Stimulated activated CD4-positive, alpha-beta T cell treated with anti-CD3 and anti-CD28 coated beads, Interleukin-2, amount 100 ng/mL, for 4 hours (primary cell): ENCODE measurements at places on chromosomes 2 and 18.
A peak's percentile ranks its signal among the peaks of the same experiment; 100 is the strongest.

DNA sequence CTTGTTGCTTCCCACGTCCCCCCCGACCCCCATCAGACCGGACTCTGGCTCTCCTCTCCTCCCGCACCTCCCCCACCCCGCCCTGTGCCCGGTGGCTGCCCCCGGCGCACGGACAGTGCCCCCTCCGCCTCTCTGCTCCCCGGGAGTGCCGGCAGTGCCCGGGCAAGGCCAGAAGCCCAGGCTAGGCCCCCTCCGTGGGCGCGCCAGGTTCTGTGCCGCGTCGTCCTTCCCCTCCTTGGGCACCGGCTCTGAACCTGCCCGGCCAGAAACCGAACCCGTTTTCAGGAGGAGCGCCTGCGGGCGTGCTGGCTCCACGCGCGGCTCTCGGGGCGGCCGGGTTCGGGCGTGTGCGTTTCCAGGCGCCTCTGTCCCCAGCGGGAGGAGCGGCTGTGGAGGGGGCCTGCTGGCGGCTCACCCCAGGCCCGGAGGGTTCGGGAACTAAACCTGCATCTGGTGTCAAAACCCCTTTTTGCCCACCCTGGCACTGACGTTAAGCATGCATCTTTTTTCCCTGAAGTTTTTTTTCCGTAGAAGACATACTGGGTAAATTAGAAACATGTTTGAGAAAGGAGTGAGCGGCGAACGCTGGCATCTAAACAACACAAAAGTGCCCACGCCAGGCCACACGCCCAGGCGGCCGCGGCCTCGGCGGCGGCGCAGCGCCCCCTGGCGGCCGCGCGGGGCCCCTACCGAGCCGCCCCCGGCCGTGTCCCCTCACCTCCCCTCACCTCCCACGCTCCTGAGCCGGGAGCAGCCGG is 123.9 kb upstream of the SLC1A4 start:
- peak; percentile 42 for DNase-seq

DNA sequence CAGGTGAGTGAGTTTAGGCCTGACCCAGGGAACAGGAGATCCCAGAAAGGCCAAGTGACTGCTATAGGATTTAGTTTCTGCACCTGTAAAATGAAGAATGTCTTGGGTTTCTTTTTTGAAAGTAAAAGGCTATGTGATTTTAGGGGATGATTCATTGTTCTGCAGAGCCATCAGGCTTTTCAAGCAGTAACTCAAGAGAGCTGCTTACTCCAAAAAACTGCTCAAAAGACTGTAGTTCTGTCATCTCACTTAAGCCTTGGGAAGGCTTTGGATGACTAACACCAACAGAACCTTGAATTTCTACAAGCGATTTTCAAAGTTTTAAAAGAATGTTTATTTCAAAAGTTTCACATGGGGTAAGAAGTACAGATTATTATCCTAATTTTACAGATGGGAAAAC is 165.1 kb downstream of the HAUS1 start:
- DNase-seq, result no peak

- DNase-seq, result no peak
These were observed 112.3 kb downstream of the RAB3GAP1 start for GRCh38 chr2:135164431-135164830.

GRCh38 chr18:28164771-28165483 is 12.0 kb downstream of the CDH2 start:
- DNase-seq, result no peak

- no peak for DNase-seq
These were observed 116.6 kb downstream of the PIGN start for GRCh38 chr18:62070302-62070701.

- DNase-seq, result no peak
These were observed 28.7 kb upstream of the SKOR2 start for GRCh38 chr18:47280121-47280520.

- no peak for DNase-seq
These were observed 224.6 kb upstream of the LRRTM4 start for GRCh38 chr2:77746780-77747179.

- no peak for DNase-seq
These were observed 38.6 kb downstream of the SLC25A12 start for GRCh38 chr2:171855401-171855800.

GRCh38 chr2:120539424-120539936 is 193.5 kb downstream of the INHBB start:
- no peak for DNase-seq

DNA sequence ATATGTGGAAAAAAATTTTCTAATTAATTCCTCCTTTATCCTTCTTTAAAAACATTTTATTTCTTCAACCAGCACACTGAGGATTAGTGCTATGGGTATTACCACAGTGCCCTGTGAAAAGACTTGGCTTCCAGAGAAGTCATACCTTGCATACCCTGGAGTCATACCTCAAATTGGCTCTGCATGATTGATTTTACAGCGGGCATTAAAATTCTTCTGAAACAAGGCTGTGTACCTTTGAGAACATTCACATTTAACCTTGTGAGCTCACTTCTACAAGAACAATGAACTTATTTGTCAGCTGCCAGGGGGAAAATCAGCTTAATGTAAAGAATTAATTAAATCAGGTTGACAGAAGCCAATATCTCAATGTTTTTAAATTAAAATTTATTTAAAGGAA is 44.6 kb downstream of the SLC35F5 start:
- DNase-seq, result no peak
